ENCODE measurements at places on chromosomes 12 and 14.

DNA sequence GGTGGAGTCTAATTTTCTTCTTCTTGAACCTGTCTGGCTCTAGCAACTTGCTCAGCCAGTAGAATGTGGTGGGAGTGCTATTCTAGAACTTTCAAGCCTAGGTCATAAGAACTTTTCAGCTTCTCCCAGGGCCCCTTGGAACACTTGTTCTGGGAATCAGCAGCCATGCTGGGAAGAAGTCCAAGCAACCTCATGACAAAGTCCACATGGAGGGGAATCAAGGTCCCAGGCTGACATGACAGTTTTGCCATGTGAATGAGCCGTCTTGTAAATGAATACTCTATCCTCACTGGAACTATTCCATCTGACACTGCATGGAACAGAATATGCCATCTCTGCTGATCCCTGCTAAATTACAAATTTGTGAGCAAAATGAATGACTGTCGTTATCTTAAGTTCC is 214.2 kb upstream of the TBX3 start:
- no peak for DNase-seq

DNA sequence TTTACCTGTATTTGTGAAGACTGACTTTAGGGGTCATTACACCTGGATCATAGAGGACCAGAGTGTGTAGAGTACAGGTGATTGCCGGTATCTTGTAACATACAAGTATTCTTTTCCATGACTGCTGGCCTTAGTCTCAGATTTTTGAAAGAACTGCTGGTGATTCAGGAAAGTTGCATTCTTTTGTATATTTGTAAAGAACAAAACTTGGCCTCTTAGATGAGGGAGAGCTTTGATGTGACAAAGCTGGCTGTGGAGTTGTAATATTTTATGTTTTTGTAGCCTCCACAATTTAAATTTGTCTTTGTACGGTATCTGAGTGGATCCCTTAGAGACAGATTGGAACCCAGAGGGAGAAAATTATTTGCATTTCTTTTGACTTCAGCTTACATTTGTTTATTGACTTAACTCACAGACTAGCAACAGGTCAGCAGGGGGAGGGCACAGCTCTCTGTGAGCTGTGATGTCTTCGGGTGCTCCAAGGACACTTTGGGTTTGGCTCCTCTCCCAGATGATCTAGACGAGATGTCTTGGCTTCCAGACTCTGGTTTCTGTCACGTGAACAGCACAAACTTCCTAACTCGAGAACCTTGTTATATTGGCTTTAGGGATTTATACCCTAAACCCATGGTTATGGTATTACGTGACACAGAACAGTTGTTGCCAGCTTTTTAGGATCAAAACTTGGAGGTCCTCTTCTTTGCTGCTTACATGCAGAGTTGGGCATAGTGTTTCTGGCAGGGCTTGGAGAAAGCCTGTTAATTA is 65.9 kb downstream of the DAAM1 start:
- DNase-seq = peak; percentile 5

- DNase-seq = no peak
These were observed 3.1 kb downstream of the FKBP4 start for GRCh38 chr12:2797721-2798418.

GRCh38 chr12:19972325-19973288 is 395.7 kb upstream of the PDE3A start:
- DNase-seq = no peak

- no peak for DNase-seq
These were observed 80.6 kb upstream of the PLEKHA5 start for GRCh38 chr12:19048943-19049342.

GRCh38 chr12:64459394-64459891 is 7.5 kb downstream of the TBK1 start:
- DNase-seq = no peak

DNA sequence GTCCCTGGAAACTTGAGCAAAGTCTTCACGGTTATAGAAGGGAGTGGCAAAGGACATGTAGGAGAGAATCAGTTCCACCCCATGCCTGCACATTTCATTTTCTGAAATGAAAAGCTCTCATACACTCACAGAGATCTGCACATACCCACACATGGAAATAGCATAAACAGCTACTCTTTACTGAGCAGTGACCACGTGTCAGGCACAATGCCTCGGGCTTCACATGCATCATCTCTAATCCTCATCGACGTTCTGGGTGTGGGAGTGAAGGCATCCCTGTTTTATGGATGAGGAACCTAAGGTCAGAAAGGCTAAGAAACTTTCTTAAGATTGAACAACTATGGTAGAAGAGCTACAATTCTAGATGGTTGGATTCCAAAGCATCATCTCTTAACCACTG is 198.8 kb downstream of the DAD1 start:
- no peak for DNase-seq

GRCh38 chr12:23001487-23001886 is 376.5 kb downstream of the ETNK1 start:
- DNase-seq = no peak

DNA sequence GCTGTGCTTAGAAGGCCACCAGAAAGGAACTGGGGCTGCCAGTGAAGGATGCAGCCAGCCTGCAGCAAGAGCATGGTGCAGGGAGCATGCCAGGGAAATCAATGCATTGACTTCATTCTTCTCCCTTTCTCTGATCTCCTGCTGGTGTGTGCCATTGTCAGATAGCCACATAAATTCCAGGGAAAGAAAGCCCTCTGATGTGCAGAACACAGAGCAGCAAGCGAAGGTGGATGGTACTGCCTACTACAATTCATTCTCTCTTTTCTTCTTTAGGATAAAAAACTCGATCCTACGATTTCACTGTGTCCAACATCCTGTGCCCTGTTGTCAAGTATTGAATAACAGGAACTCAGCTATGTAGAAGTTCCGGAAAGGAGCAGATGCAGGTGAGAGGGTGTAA is 446.7 kb upstream of the TMEM132C start:
- DNase-seq = no peak

GRCh38 chr12:47080725-47081502 is 1.2 kb upstream of the AMIGO2 start:
- no peak for DNase-seq

DNA sequence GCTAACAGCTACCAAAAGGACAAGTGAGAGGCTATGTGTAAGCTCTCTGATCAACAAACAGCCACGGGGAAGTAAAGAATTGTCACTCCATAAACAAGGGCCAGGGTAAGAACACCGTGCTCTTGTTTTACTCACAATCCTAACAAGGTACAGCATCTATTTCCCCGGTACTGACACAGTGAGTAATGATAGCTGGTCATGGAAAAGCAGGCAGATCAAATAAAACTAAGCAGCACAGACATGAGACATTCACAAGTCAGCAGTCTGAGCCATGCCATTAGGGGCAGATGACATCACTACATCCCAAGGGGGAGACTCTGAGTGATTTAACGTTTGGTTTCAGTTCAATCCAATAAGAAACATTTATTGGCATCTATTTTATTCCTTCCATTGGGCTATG is 54.4 kb downstream of the ARL6IP4 start:
- no peak for DNase-seq

GRCh38 chr14:55118761-55119160 is 10.3 kb upstream of the LGALS3 start:
- no peak for DNase-seq

DNA sequence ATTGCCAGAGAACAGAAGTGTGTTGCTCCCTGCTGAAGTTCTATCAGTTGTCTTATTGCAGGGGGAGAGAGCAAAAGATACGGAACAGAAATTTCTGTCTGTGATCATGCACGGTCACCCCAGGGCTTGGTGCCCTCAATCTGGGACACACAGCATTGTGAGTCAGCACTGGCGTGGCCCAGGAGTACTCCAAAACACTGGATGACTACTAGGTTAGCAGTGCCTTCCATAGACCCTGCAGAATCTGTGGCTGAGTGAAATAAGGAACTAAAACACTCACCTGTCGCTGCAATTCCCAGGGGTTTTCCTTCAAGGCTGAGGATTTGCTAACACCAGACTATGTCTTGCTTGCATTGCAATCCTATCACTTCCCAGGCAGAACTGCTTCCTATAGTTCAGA is 165.5 kb downstream of the ANO6 start:
- no peak for DNase-seq

GRCh38 chr14:96229315-96229714 is 24.7 kb downstream of the BDKRB2 start:
- no peak for DNase-seq

DNA sequence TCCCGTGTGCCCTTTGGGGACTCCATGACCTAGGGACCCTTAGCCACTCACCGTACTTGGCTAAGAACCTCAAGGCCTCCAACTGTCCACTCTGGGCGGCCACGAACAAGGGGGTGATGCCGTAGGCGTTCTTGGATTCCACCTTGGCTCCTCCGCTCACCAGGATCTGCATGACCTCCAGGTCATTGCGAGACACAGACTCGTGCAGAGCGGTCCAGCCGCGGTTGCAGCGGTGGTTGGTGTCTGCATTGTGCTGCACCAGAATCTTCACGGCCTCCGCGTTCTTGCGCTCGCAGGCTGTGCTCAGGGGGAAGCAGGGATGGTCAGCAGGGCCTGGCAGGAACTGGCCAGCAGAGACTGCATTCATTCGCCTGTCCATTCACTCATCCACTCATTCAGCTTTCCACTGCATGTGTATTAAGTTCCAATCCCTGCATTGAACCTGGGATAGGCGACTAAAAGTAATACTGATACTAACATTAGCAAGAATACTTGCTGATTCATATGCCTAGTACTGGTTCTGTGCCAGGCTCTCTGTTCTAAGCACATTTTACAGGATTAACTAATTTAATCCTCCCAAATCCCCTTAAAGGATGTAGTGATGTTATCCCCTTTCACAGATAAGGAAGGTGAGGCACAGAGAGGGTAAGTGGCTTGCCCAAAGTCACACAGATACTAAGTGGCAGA is 23.9 kb downstream of the FAM181A start:
- DNase-seq = no peak

GRCh38 chr14:95759941-95760340 is 46.0 kb upstream of the TCL1A start:
- DNase-seq = no peak

DNA sequence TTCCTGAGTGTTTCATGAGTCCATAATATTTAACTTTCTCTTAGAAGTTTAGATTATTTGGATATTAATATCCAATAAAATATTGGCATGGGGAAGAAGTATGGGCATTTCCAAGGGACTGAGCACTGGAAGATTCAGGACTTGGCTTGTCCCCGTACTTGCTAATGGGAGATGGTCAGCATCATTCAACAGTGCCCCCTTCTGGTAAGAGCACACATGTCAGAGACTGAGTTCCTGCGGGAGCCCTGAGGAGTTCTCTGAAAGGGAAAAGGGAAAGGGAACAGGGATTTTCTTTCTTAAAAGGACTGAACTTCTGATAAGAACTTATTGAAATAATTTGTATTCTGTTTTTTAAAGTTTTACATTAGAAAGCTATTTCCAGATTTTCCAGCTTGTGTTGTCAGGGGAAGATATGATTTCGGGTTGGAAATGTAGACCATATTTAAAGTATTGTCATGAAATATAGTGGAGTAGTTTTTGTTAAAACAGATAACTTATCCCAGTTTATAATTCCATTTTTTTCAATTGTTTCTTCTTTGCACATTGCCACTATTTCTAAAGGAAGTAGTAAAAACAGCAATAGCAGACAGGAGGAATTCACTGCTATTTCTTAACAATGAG is 59.8 kb upstream of the C12orf71 start:
- DNase-seq = peak; percentile 66

DNA sequence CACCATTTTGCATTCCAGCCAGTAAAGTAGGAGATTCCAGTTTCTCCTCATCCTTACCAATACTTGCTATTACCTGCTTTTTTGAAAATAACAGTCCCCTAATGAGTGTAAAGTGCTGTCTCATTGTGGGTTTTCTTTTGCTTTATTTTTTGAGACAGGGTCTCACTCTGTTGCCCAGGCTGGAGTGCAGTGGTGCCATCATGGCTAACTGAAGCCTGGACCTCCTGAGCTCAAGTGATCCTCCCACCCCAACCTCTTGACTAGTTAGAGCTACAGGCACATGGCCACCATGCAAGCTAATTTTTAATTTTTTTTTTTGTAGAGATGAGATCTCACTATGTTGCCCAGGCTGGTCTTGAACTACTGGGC is 60.6 kb downstream of the NINJ2 start:
- no peak for DNase-seq

GRCh38 chr12:68565391-68565903 is 45.3 kb upstream of the RAP1B start:
- DNase-seq = no peak

DNA sequence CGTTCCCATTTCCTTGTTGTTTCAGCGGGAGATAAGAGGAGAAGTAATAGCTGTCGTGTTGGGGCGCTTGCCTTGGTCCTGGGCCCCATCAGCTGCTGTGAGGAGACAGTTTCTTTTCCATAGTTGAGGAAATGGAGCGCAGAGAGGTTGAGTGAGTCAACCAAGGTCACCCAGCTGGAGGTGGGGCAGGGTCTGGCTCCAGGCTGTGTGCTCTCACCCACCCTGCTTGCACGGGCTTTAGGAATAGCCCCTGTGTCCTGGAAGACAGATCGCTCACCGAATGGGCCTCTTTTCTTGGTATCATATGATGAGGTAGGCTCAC is 165.7 kb upstream of the RTL1 start:
- no peak for DNase-seq

GRCh38 chr14:34363733-34364134 is 98.3 kb downstream of the SPTSSA start:
- DNase-seq = no peak

GRCh38 chr12:101927999-101928398 is 50.6 kb downstream of the DRAM1 start:
- no peak for DNase-seq

DNA sequence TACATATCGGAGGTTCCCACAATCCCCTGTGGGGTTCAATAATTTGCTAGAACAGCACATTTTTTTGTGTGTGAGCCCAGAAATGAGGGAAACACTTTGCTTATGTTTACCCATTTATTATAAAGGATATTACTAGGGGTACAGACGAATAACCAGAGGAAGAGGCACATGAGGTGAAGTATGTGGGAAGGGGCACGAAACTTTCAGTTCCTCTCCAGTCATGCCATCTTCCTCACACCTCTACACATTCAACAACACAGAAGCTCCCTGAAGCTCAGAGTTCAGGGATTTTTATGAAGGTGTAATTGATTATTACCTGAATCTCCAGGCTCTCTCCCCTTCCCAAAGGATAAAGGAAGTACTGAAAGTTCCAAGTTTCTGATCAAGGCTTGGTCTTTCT is 30.2 kb upstream of the DYRK2 start:
- DNase-seq = no peak

DNA sequence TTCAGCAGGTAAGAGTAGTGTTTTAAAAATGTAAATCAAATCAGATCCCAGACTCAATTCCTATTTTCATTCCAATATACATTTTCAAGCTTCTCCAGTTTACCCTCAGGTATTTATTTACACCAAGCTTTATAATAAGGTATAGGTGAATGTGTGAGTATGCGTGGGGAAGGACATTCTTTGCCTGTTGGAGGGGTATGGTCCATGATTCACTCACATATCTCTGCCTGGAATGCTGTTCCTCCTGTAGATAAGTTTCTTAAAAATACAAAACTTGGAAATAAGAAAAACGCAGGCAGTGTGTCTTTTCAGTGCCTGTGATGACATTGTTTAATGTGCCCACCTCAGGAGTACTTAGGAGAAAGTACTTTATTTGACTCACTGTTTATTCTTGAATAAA is 118.6 kb downstream of the CCDC91 start:
- DNase-seq = no peak

- DNase-seq = no peak
These were observed 13.9 kb downstream of the ASPG start for GRCh38 chr14:104099096-104100041.
